Endodermal cell (in vitro differentiated cells): ENCODE measurements at places on chromosomes 1 and 21. TPM values are rescaled to one million over a fixed set of nuclear protein-coding genes. Genes with fewer than 3 reads are reported as not detected.

C1QC gene
- total RNA-seq: not detected in 2 replicates

DNA sequence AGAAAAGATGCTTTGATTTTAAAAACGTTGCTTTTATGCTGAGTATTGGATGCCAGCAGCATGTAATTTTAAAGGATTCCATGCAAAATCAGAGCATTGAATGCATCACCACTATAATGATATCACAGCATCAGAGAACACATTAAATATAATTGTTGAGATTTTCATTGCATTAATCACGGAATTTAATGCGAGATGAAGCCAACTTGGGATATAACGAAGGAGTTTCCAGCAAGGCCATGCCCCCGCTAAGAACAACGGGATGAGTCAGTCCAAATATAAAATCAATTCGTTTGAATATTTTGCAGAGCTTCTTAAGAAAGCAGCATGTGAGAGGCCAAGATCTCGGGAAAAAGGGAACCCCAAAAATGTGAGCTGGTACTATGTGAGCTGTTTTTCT, 423.4 kb upstream of the CHRM3 start:
- DNase-seq: no peak
- H3K36me3 ChIP-seq: no peaks in the 10 kb centered on the region
- no peak overlapping the region for H3K4me3 ChIP-seq

DNA sequence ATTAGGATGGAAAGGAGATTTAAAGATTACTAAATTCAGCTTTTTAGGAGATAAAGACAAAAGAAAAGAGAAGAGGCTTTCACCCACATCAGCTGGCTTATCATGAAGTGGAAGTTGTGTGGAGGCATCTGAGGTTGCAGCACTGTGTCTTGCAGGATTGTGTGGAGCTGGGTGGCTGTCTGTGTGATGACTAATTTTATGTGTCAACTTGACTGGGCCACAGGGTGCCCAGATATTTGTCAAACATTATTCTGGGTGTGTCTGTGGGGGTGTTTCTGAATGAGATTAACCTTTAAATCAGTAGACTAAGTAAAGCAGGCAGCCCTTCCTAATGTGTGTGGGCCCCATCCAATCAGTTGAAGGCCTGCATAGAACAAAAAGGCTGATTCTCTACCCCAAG, 3.9 kb downstream of the KCNA10 start:
- no peaks in the 10 kb centered on the region for H3K27me3 ChIP-seq
- no peaks in the 10 kb centered on the region for H3K36me3 ChIP-seq

GRCh38 chr1:115084902-115085511, 4.3 kb downstream of the TSPAN2 start:
- peaks cover 11% of the 10 kb centered on the region for H3K27me3 ChIP-seq
- no peak for DNase-seq
- peaks cover 3% of the 10 kb centered on the region for H3K4me1 ChIP-seq
- H3K4me3 ChIP-seq: no peak overlapping the region
- no peaks in the 10 kb centered on the region for H3K36me3 ChIP-seq

DNA sequence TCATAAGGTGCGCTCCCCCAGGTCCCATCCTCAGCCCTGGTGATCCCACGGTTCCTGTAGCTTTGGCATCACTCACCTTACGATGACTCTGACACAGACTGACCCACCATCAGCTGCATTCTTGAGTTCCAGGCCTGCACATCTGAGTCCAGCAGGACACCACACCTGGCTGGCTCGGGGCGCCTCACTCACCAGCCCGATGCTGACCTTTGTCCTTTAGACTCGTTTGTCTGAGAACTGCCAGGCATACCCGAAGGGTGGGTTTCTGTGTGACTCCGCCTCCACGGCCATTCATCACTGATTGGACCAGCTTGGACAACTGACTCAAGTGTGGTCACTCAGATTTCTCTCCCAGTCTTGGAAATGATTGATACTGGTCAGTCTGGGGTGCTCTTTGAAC, 129.4 kb upstream of the CSF3R start:
- no peak overlapping the region for H3K27ac ChIP-seq
- no peak for DNase-seq
- H3K36me3 ChIP-seq: no peaks in the 10 kb centered on the region
- H3K4me1 ChIP-seq: no peaks in the 10 kb centered on the region
- H3K27me3 ChIP-seq: peaks cover 5% of the 10 kb centered on the region
- H3K4me3 ChIP-seq: no peak overlapping the region

MAP10 gene
- 2.8 and 2.9 TPM in 2 replicates for total RNA-seq

DNA sequence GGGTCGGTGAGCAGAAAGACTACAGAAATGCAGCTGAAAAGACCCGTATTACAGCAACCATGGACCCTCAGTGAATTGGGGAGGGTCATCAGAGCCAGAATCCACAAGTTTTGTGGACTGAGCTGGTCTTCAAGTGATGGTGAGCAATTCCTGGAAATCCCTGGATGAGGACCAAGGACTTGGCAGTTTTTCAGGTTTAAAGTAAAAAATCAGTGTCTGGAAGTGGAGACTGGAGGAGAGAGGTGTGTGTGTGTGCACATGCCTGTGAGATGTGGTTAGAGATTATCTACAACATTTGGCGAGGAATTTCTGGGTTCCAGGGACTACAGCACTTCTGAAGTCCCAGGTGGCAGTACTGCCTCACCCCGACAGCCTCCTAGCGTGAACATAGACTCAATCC, 56.4 kb downstream of the KIRREL1 start:
- H3K4me3 ChIP-seq: no peak overlapping the region
- H3K27ac ChIP-seq: no peak overlapping the region
- H3K36me3 ChIP-seq: peaks cover 3% of the 10 kb centered on the region
